ENCODE measurements at places on chromosomes 7 and 10. TPM values are rescaled to one million over a fixed set of nuclear protein-coding genes. Genes with fewer than 3 reads are reported as not detected.

CYP3A5 gene
- total RNA-seq = not detected

MAT1A gene
- not detected for total RNA-seq

GIMAP5 gene
- total RNA-seq = 255 TPM

DNA sequence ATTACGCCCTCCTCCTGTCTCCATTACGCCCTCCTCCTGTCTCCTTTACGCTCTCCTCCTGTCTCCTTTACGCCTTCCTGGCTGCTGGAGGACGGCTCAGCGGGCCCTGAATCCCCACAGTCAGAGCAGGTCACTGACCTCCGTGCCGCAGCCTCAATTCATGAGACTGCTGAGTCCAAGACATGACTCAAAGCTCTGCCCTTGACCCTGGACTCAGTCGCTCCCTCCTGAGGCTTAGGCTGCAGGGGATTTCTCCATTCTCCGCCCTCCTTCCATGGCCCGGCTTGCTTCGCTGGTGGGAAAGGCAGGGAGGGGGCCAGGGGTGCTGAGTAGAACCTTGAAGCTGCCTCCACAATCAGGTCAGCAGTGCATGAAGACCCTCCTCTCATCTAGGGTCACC, 21.0 kb upstream of the FOXL3 start:
- DNase-seq = no peak

GSTO2 gene
- 0.51 TPM for total RNA-seq

DNA sequence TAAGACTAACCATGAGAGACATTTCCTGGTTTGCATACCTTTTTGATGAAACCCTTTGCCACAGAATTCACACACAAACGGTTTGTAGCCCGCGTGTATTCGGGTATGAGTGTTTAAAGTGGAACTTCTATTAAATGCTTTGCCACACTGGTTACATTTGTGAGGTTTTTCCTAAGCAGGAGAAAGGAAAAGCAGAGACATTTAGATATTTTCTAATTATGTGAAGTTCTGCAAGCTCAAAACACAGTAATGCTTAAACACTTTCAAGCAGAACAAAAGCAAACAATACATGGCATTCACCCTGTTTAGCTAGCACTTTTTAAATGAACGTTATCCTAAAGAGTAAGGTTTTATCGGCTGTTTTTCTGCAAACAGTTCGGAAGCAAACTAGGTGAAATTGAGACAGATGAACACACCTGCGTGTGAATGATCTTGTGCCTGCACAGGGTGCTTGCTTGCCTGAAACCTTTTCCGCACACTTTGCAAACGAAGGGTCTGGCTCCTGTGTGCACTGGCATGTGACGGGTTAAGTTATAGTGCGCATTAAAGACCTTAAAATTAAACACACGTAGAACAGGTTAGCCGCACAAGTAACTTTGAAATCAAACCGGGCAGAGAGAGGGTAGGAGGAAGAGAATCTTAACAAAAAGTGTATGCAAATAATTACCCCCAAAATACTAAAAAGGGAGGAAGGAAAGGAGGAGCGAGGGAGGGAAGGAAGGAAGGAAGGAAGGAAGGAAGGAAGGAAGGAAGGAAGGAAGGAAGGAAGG, 1.6 kb downstream of the FEZF1 start:
- no peak for DNase-seq

GRCh38 chr10:117900280-117900679, 146.5 kb downstream of the RAB11FIP2 start:
- DNase-seq = no peak

ITIH5 gene
- 1.0 TPM for total RNA-seq

DNA sequence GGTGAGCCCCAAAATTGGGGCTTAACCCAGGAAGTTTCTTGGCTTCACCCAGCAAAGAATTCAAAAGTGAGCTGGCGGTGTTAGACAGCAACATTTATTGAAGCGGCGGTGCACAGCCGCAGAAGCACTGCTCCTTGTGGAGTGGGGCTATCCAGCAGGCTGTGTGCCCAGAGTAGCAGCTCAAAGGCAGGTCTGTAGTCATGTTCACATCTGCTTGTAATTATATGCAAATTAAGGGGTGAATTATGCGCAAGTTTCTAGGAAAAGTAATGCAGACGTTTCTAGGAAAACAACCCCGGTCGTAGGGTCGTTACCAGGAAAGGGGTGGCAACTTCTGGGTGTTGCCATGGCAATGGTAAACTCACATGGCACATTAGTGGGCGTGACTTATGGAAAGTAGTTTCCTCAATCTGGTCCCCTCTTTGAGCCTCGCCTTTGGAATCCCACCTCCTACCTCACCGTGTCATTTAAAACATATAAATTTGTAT, 13.7 kb upstream of the KBTBD2 start:
- peak; percentile 85 for DNase-seq
